Body of pancreas (tissue), 4 donors: ENCODE measurements at places on chromosomes 1 and 21.

- no peak for DNase-seq
These were observed 163.3 kb downstream of the ETS2 start for GRCh38 chr21:38968887-38969543.

GRCh38 chr1:104933846-104934245 is 1184.1 kb downstream of the AMY1C start:
- DNase-seq = no peak

- DNase-seq = no peak
These were observed 2.9 kb upstream of the DPH5 start for GRCh38 chr1:101028466-101028865.

DNA sequence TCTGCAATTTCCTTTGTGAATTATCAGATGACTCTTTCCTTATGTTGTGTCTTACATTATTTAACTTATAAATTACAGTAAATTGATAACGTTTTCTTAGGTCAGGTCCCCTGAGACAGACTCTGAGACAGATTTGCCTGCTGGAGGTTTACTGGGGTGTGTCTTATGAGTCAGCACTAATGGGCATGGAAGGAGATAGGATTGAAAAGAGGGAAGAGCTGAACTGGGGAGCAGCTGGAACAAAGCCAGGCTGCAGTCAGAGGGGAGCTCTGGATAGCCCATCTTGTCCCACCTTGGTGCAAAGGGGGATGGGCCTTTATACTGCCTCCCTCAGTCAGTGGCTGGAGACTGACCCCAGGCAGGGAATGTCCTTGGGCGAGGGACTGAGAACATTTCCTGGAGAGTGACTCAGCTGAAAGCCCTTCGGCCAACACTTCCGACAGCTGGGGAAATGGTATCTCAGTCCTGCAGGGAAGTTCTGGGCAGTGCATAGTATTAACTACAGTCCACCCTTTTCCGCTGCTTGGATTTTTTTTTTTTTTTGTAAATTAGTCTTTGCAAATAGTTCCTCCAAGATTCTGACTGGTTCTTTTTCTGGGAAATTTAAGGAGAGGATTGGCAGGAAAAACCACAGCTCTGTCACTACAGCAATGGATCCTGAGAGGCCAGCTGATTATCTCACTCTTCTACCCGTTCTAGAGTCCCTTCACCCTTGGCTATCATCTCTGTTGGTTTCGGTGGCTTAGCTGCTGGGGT is 39.1 kb upstream of the CDC42BPA start:
- DNase-seq = peak; percentile 65

GRCh38 chr1:171909711-171910110 is 68.4 kb downstream of the DNM3 start:
- no peak for DNase-seq

DNA sequence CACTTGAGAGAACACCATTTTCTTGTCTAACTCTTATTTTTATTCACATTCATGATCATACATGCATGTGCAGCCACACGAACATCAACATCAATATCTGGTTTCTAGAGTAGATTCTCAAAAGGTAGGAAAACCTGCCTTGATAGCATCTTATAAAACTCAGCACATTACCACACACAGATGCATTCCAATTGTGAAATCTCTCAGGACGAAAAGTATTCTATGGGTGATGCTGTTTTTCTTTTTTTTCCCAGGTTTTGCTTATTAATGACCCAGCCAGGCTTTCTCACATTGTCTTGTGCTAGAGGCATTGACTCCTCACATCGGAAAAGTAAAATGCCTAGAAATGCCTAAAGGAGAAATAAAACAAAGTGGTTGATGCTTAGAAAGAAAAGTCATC is 562.8 kb downstream of the KIF26B start:
- DNase-seq = no peak

DNA sequence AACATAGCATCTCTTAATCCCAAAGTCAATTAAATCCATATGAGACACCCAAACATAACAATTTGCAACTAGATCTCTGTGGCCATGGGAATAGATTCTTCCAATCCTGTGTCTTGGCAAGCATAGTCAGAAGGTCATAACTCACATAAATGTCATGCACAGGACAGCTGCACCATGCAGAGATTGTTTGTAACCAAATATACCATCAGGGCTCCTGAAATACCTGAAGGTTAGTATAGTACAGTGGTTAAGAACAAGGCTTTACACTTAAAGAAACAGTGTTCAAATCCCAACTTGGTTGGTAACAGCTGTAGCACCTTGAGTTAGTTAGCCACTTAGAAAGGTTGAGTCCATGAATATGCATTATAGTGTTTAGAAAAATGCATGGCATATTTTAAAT is 82.6 kb upstream of the CCDC190 start:
- no peak for DNase-seq

- no peak for DNase-seq
These were observed 21.3 kb downstream of the DMBX1 start for GRCh38 chr1:46510998-46511365.

GRCh38 chr1:2196901-2197638 is 2.5 kb upstream of the FAAP20 start:
- DNase-seq = no peak

DNA sequence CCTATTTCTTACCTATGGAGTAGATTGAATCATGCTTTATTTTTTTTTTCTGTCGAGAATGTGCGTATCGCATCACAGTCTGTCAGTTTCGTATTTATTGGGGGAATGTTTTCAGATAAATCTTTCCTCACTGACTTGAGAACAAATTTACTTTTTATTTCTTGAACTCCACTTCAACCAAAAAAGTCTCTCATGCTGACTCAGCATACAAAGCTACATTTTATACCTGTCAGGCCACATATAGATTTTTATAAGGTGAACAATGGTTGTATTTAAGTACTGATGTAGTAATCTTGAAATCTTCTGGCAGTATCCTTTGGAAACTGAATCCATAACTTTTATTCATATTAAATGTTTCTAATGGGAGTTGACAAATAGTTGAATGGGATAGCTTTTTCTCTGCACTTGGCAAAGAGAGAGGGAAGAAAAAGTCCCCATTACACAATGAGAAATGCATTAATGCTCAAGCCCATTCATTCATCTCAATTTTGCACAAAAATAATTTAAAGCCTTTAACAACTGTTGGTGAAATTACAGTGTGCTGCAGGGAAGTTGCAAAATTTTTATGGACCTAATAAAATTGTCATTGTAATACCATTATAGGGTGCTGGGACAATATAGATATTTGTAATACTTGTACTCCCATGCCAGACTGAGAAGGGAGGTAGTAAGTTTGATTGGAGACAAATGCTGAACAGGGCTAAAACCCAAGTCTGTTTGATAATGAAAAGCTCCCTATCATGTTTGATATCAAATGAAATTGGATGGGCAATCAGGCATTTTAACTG is 367.6 kb downstream of the HLX start:
- no peak for DNase-seq

- peak; percentile 89 for DNase-seq
These were observed at the start of gene DUSP12 for GRCh38 chr1:161749509-161750407. TSS of gene DUSP12 (plus strand) at chr1:161749786. CDS start at chr1:161749802, 16 bp downstream.

DNA sequence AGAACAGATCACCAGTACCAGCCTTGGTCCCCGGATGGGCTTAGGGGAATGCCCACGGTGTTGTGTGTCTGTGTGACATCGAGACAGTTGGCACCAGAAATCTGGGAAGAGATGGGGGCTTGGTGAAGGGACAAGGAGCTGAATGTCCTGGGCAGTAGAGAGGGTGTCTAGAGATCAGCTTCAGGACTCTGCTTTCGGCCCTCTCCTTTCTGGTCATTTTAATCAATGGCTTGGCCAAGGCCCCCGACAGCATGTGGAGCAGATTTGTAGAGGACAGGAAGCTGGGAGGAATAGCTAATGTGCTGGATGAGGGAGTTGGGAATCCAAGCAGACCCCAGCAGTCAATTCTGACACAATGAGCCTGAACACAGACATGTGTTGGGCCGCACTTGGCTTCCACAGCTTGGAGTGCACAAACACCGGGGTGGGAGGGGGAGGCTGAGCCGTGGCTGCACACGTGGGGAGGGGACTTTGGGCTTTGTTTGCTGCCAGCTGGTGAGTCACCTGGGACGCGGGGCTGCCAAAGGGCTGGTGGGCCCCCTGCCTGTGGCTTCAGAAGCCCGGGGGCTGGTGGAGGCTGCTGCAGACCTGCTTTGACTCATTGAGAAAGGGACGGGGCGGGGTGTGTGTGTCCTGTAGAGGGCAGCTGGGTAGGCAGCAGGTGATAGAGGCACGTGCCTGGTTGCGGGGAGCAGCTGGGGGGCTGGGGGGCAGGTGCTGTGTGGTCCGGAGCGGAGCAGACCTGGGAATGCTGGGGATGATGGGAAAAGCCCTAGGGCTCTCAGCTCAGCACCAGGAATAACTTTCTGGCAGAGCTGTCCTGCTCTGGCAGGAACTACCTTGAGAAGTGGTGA is 20.9 kb downstream of the SLC1A7 start:
- peak; percentile 69 for DNase-seq
